ENCODE measurements at places on chromosomes 12 and 14. TPM values are rescaled to one million over a fixed set of nuclear protein-coding genes. Genes with fewer than 3 reads are reported as not detected.

DNA sequence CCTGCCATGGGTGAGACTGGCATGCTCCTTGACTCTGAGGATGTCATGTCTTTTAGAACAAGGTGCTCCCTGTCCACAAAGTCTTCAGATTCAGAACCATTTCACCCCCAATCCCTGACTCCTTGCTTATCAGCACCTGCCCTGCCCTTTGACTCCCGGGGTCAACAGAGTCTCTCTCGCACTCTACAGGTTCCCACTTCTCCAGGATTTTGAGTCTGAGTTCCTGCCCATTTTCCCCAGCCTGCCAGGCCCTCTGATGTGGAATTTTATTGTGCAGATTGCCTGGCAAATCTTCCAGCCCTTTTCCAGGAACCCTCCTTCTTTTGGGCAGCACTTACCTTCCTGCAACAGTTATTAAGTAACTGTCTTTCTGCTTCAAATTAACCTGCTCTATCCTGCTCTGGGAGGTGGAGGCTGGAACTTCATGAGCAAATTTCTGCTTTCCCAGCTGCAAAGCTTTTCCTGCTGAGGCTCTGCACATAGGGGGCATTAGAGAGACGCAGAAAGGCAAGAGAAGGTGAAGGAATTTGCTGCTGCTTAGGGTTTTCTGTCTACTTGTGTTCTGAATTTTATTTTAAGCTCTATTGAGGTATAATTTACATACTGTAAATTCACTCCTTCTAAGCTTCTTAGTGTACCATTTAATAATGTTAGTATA lies 259.1 kb downstream of the PCNX1 start:
- DNase-seq, result no peak

- DNase-seq, result no peak
These were observed 73.8 kb downstream of the GPR135 start for GRCh38 chr14:59391388-59391787.

DNA sequence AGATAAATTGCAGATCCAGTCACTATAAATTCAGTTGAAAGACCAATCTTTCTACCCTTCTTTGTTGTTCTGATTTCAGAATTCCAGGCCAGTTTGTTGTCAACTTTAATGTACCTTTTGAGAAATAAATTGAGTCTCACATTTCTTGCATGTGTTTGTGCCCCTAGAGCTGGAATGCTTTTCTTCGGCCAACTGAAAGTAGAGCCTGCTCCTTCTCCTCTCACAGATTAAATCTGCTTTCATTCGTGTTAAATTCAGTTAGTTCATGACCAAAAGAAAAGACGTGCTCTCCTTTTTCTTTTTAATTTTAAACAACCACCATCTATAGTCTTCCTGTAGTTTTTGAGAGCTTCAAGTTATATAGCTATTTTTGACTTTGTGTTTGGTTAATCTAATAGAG lies 22.9 kb downstream of the SOCS2 start:
- DNase-seq, result no peak

DNA sequence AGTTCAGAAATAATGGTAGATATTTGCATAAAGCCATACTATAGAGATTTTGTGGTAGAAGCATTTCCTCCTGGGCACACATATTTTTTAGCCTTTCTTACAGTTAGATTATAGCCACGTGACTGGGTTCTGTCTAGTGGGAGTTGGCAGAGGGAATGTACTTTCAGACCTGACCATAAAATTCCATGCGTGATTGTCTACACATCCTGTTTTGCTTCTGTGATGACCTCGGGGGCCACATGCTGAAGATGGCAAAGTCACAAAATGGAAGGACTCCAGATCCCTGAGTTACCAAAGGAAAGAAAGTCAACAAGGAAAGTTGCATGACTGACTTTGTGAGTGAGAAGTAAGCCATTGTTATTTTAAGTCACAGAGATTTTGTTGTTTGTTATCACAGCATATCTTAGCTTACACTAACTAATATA lies 14.6 kb upstream of the MIA2 start:
- DNase-seq, result no peak

DNA sequence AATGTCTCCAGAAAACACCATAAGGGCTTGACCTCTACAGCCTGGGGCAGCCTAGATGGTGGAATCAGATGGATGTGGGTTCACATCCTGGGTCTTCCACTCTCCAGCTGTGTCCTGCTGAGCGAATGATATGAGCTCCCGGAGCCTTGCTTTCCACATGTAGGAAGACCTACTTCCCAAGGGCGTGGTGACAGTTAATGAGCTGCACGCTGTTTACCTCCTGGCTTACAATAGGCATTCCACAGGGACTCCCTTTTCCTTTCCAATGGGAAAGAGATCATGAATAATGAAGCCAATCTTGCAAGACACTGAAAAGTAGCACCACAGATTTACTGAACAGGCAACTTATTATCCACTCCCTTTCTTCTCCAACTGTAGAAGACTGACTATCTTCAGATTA lies 46.1 kb downstream of the TMTC1 start:
- DNase-seq, result no peak

GRCh38 chr12:1830981-1831963 lies 10.9 kb downstream of the LRTM2 start:
- peak; percentile 64 for DNase-seq

DNA sequence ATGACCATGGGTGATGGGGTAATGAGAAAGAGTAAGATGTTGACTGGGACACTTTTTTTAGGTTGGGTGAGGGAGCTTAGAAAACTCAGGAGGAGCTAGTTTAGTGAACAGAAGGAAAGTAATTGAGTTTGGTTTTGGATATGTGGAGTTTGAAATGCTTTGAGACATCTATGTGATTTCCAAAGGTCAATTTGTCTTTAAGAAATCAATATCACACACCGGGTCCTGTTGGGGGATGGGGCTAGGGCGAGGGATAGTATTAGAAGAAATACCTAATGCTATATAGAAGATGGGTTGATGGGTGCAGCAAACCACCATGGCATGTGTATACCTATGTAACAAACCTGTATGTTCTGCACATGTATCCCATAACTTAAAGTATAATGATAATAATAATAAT lies 118.4 kb downstream of the ASCL1 start:
- no peak for DNase-seq

GRCh38 chr14:85257287-85257686 lies 272.7 kb upstream of the FLRT2 start:
- DNase-seq, result no peak

- DNase-seq, result no peak
These were observed 39.4 kb downstream of the STAB2 start for GRCh38 chr12:103626498-103626897.

PMCH gene
- total RNA-seq, result not detected

C1QL4 gene
- not detected for total RNA-seq

LPAR5 gene
- 7.3 TPM for total RNA-seq

TEDC1 gene
- 6.2 TPM for total RNA-seq

OR4K13 gene
- not detected for total RNA-seq

RNU6-8 gene
- total RNA-seq, result not detected
